ENCODE measurements at places on chromosomes 2 and 18. TPM values are rescaled to one million over a fixed set of nuclear protein-coding genes. Genes with fewer than 3 reads are reported as not detected.
A peak's percentile ranks its signal among the peaks of the same experiment; 100 is the strongest.

DNA sequence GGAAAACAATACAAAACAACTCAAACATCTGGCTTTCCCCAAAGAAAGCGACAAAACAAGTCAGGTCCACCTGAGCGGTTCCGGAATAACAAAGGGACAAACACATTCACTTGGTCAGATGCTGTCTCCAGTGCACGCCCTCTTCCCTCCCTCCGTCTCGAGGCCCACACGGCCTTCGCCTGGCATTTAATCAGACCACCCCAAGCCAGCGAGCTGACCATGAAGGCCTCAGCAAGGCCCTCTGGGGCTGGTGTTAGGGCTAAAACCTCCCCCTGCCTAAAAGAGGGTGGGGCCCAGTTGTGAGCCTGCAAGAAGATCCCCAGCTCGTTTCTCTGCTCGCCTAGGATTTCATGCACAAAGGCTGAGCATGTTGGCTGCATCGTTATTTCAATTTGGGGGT, 180.3 kb downstream of the EIPR1 start:
- DNase-seq = no peak

GRCh38 chr2:105943977-105944376, 199.3 kb downstream of the NCK2 start:
- DNase-seq = no peak

- DNase-seq = no peak
Measured at GRCh38 chr2:196563876-196564275, 75.6 kb upstream of the CCDC150 start.

Gene TNFRSF11A
- 1.2 TPM for total RNA-seq

DNA sequence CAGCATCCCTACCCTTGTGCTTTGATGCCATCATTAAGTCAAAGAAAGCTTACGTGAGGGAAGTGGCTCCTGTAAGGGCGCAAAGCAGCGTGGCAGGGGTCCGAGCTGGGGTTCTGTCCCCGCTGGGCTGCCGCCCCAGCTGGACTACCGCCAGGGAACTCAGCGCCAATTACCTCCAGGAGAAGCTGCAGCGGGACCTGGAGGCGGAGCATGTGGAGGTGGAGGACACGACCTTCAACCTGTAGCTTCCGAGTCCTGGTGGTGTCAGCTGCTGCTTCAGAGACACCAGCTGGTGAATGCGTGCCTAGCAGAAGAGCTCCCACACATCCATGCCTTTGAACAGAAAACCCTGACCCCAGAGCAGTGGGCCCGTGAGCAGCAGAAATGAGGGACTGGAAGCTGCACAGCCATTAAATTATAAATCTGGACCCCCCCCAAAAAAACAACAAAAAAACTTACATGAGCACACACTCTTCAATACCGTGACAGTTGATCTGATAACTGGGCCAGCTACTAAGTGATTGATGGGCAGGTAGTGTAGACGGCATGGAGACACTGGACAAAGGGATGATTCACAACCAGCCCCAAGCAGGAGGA, 20.1 kb upstream of the YES1 start:
- DNase-seq = peak; percentile 39

GRCh38 chr2:280650-281110, 7.2 kb downstream of the ALKAL2 start:
- no peak for DNase-seq

DNA sequence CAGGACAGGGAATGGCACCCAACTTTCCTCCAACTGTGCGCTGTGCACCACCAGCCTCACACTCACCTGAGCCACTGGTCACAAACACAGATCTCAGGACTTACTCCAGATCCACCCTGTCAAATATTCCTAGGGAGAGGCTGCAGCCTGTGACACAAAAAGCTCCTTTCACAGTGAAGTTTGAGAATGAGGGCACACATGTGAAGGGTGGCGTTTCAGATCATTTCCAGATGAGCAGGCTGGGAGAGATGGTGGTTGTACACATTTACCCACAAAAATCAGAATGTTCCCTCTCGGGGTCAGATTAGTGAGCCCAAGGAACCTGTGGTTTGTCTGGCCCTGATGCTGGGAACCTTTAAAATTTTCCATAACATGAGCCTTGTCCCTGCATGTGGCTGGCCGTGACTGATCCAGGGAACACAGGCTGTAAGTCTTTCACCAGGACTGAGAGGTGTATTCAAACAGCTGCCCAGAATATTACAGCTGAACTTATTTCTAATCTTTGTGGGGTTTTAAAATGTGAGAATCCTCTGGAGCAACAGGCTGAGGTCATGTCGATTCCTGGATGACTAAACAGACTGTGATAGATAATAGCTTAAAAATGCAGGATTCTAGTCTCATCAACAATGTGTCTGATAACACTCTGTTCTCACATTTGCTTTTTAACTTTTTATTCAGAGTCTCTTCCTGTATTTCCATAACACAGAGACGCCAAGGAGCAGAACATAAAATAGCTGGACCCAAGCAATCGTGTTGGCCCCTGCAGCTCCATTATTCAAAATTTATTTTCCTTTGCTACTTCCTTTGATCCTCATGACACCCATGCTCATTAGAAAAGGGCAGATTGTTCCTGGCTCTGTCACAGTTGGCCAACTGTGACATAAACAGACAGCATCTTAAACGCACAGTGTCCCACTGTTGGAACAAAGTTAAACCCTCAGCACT, 35.5 kb downstream of the IL1R2 start:
- peak; percentile 25 for DNase-seq

Gene SKA1
- 0.20 TPM for total RNA-seq

Gene LOXL3
- total RNA-seq = 2.6 TPM

Gene GPR55
- not detected for total RNA-seq

- DNase-seq = no peak
Measured at GRCh38 chr2:207459990-207460757, 69.6 kb upstream of the CREB1 start.

DNA sequence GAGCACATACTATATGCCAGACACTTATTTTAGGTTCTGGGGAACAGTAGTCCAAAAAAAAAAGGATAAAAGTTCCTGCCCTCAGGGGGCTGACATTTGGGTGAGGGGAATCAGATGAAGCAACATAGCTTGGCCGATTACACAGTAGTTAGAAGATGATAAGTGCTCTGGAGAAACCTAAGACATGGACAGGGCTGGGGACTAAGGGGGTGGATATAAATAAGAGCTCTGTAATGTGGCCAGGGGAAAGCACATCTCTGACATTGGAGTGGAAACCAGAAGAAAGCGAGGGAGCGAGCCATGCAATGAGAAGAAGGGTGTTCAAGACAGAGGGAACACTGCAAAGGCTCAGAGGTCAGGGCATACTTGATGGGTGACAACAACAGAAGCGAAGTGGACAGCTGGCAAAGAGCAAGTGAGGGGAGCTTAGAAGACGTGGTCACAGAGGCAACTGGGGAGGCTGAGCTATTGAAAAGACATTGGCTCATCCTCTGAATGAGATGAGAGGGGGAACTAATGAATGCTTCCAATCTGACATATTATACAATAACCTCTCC, 11.4 kb downstream of the TMEM182 start:
- no peak for DNase-seq

GRCh38 chr2:67867735-67868134, 195.1 kb downstream of the C1D start:
- no peak for DNase-seq

- peak; percentile 83 for DNase-seq
Measured at GRCh38 chr18:79396431-79397246, 909 bp downstream of the NFATC1 start.

Gene PAX8
- total RNA-seq = 0.30 TPM

- no peak for DNase-seq
Measured at GRCh38 chr2:9052821-9053533, 49.5 kb upstream of the MBOAT2 start.

DNA sequence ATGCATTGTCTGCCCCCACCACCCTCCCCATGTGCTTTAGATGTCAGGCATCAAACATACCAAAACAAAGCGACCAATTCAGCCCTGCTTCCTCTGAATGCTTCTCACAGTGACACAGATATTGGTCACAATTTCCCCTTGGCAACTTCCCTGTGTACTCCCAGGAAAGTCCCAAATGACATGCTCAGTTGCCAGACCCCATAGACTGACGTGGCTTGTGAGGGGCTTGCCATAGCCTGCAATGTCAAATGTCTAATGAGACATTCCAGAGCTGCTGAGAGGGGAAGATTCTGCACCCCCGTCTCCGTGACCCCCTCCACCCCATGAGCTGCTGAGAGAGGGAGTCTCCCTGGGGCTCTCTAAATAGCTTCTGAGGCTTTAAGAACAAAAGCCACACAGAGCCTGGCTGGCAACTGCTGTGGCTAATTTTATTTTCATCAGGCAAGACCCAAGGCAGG, 47.3 kb downstream of the RFTN2 start:
- DNase-seq = no peak

- no peak for DNase-seq
Measured at GRCh38 chr2:176128172-176128981, 1.1 kb upstream of the HOXD8 start.

Gene IL1R2
- total RNA-seq = 1.4 TPM

Gene PRSS56
- 0.15 TPM for total RNA-seq

DNA sequence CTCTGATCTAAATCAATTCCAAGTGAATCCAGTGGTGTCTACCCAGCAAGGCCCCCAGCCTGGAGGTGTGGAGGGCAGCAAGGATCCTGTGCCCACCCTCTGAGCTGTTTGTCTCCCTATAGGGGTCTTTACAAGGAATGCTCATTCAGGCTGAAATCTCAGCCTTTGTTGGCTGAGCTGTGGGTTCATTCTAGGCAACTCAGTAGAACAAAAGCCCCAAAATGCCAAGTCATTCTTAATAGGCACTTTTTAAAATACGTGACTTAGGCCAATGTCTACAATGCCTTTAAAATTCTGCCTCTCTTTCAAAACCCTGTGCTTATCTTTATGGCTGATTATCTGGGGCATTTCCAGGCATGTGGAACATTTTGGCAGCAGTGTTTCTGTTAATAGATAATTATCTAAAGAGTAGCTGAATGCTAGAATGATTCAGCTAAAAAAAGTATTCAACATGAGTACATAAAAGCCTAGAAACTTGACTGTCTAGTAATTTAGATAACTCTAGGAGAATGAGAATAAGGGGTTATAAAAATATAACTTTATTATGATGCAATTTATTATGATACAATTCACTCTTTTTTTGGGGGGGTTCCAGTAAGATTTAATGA, 7.4 kb downstream of the UGT1A6 start:
- DNase-seq = no peak

Gene GPR45
- not detected for total RNA-seq

Gene STEAP3
- 11.8 TPM for total RNA-seq

GRCh38 chr2:35099342-35099741, 1256.2 kb upstream of the CRIM1 start:
- no peak for DNase-seq

Gene ANKRD30B
- not detected for total RNA-seq

Gene B3GNT7
- total RNA-seq = 8.1 TPM

- no peak for DNase-seq
Measured at GRCh38 chr2:9230881-9231280, 24.3 kb downstream of the ASAP2 start.

Gene RAB27B
- 0.10 TPM for total RNA-seq

Gene LCT
- total RNA-seq = not detected

GRCh38 chr2:52288596-52288995, 1256.7 kb upstream of the NRXN1 start:
- no peak for DNase-seq

Gene SPRED2
- total RNA-seq = 12.8 TPM

Gene ALPG
- not detected for total RNA-seq

Gene MAP4K3
- 31.4 TPM for total RNA-seq

- no peak for DNase-seq
Measured at GRCh38 chr18:49651033-49651432, 89.2 kb downstream of the LIPG start.

GRCh38 chr2:166361351-166362153, 14.2 kb downstream of the SCN9A start:
- DNase-seq = no peak

DNA sequence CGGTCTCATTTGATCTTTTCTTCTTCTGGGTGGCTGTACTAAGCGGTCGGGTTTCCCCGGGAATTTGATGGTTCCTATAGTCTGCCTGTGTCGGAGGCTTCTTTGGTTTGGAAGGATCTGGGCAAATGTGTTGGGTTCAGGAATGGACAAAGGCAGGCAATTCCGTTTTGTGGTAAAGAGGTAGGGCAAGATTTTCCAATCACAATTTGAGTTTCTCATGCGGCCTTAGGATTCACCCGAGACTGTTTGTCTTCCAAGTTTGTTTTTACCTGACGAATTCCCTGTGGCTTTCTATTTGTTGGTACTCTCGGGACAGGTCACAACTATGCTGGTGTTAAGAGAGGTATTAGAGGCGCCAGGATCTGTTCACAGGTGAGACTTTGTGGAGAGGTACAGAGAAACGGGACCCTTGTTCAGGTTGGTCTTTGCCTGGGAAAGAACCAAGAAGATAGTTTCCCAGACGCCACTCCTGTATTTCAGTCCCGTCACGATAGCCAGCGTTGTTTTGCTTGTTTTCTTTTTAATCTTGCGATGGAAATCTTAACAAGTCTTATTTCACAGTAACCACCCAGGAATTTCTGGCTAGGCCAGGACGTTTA, 3.0 kb downstream of the SP5 start:
- DNase-seq = no peak

Gene TEX51
- not detected for total RNA-seq

GRCh38 chr18:79242246-79242645, 153.5 kb upstream of the NFATC1 start:
- DNase-seq = no peak

DNA sequence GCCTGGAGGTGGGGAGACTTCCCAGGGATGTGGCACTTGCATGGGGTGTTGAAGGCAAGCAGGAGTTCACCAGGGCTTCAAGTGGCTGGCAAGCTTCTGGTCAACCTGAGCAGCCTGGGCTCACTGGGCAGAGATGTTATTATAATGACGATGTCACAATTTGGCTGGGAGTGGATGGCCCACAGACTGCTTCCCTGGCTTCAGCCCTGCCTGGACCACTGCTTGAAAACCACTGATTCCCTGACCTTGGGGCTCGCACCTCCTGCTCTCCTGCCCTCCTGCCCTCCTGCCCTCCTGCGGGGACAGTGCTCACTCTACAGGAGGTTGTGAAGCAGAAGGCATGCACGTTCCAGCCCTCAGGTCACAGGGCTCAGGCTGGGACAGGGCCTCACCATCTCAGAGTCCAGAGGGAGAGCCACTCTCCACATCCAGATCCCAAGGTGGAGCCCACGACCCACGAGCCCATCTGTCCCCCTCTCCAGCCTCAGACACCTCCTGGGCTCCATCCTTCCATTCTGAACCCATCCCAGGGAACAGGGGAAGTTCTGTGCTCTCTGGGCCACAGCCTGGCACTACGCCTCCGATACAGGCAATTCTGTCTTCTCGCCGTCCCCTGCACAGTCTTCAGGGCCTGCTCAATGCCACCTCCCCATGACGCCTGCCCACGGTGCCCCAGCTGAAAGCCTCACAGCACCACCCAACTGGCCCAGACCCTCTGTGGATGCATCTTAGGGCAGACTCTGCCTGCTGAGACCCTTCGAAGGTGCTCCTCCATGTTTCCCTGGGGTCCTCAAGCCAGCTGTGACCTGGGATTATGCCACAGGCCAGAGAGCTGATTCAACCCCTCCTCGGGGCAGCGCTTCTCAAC, 241.6 kb upstream of the RAB6C start:
- DNase-seq = no peak

GRCh38 chr18:68024716-68025115, 508.2 kb upstream of the DSEL start:
- DNase-seq = no peak

GRCh38 chr2:81437456-81438000, 1133.0 kb upstream of the LRRTM1 start:
- DNase-seq = no peak

Gene NXPH2
- total RNA-seq = not detected

GRCh38 chr18:79540904-79541282, 138.7 kb upstream of the CTDP1 start:
- no peak for DNase-seq

Gene ERBB4
- 17.9 TPM for total RNA-seq

GRCh38 chr18:51188024-51188701, 9.3 kb downstream of the MEX3C start:
- no peak for DNase-seq

Gene ADAM23
- total RNA-seq = 68.8 TPM

Data from left ventricle myocardium superior (tissue), 1 donor.